SJCRH30 (cell line): ENCODE measurements at places on chromosomes 2 and 18. TPM values are rescaled to one million over a fixed set of nuclear protein-coding genes. Genes with fewer than 3 reads are reported as not detected.

- no peaks in the 10 kb centered on the region; the same call in 1 of the 2 replicates for H3K27me3 ChIP-seq
- H3K4me3 ChIP-seq = no peak overlapping the region
- H3K4me1 ChIP-seq = peaks cover 2% of the 10 kb centered on the region; the same call in 1 of the 2 replicates
- H3K36me3 ChIP-seq = no peaks in the 10 kb centered on the region
- H3K27ac ChIP-seq = no peak overlapping the region
These were observed 2.0 kb upstream of the TEX44 start for GRCh38 chr2:231590614-231591013.

GRCh38 chr2:159148901-159149300, 137.6 kb downstream of the WDSUB1 start:
- no peak overlapping the region for H3K4me3 ChIP-seq
- H3K27me3 ChIP-seq = no peaks in the 10 kb centered on the region
- peaks cover 8% of the 10 kb centered on the region for H3K36me3 ChIP-seq
- DNase-seq = no peak

DNA sequence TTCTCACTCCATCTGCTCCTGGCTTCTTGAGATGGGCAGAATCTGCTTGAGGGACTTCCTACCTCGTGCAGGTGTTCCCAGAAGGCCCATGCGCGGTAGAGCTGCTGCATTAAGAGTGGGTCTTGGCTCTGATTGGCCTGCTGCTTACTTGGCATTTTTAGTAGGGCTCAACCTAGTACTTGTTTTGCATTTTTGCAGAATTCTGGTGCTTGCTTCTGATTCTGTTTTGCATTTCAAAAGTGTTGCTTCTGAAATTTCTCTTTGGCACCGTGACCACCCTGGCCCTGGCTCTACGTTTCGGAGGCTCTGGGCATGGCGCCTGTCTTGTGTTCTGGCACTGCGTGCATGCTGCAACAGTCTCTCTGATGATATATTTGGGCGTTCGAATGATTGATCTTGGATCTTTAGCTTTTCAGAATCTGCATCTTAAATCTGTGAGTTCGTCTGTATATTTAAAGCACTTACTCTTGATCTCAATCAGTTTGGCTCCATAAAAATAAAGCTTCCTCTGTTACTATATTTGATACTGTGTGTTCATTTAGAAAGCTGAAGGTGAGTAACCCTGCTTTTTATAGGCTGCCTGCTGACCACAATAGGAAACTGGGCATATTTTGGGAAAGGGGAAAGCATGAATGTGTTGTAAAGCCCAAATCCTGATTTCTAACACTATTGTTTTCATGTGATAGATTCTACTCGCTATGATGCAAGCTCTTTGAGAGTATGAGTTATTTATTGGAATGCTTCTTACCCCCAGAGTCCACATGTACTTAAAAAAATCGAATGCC, 22.2 kb downstream of the EFR3B start:
- no peaks in the 10 kb centered on the region for H3K4me1 ChIP-seq
- DNase-seq = no peak
- no peak overlapping the region for H3K27ac ChIP-seq
- H3K27me3 ChIP-seq = no peaks in the 10 kb centered on the region
- no peak overlapping the region for H3K4me3 ChIP-seq

DNA sequence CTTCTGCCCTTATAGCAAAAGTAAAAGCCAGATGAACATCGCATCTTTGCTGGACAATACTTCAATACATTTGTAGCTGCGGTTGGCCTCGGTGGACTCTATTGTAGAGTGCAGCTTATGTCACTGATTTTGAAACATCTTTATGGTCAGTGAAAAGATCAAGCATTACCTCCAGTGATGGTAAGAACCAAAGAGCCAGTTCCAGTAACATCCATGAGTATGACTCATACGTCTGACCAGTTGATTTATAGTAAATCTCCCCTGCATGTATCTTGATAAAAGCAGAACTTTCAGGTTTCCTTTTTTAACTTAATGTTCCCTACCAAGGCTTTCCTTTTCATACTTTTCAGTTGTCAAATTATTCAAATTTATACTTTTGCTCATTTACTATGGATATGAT, 119.2 kb upstream of the HNRNPA3 start:
- no peak for DNase-seq
- H3K36me3 ChIP-seq = no peaks in the 10 kb centered on the region
- H3K27me3 ChIP-seq = no peaks in the 10 kb centered on the region
- no peak overlapping the region for H3K27ac ChIP-seq
- no peaks in the 10 kb centered on the region for H3K4me1 ChIP-seq
- H3K4me3 ChIP-seq = no peak overlapping the region

DNA sequence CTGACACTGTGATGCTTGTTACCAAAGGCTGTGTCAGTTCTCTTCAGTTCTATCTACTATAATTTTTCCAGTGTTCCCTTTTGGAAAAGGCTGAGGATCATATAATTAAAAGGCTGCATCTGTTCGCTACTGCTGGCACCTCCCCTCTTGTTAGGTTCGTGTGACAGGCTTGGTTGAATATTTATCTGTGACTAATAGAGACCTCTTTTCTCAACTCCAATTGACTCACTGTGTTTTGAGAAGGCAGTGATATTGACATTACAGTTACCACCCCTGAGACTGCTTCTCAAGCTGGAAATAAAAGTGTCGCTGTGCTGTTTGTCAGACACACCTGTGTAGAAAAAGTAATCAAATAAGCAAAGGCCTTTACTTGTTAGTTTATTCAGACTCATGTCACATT, 205.5 kb upstream of the KCNH7 start:
- no peaks in the 10 kb centered on the region for H3K4me1 ChIP-seq
- peak; percentile 2 for DNase-seq
- no peaks in the 10 kb centered on the region for H3K36me3 ChIP-seq
- no peaks in the 10 kb centered on the region for H3K27me3 ChIP-seq
- H3K4me3 ChIP-seq = no peak overlapping the region

DNA sequence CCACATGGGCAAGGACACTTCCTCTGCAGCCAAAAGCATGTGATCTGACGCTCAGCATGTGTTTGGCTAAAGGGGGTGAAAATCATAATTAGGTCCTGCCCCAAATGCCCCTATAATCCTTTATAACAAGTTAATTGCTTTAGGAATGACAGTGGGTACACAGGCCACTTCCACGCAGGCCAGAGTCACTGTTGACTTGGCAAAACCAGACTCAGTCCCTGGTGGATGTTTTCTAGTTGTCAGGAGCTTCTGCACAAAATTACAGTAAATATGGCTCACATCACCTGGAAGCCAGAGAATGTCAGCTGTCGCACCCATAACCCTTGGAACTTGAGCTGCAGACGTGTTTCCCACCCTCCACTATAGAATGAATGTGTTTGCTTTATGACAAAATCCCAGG, 13.3 kb upstream of the PXDN start:
- H3K27me3 ChIP-seq = no peaks in the 10 kb centered on the region
- H3K27ac ChIP-seq = no peak overlapping the region
- H3K36me3 ChIP-seq = no peaks in the 10 kb centered on the region
- H3K4me1 ChIP-seq = no peaks in the 10 kb centered on the region
- H3K4me3 ChIP-seq = no peak overlapping the region

- no peak for DNase-seq
- no peaks in the 10 kb centered on the region for H3K27me3 ChIP-seq
- H3K27ac ChIP-seq = no peak overlapping the region
- H3K4me3 ChIP-seq = no peak overlapping the region
These were observed 109.5 kb downstream of the CABYR start for GRCh38 chr18:24248359-24248758.

GRCh38 chr2:187550857-187551256, 3.4 kb downstream of the TFPI start:
- H3K27ac ChIP-seq = no peak overlapping the region
- H3K27me3 ChIP-seq = no peaks in the 10 kb centered on the region
- peaks cover 3% of the 10 kb centered on the region for H3K36me3 ChIP-seq
- H3K4me1 ChIP-seq = peaks cover 53% of the 10 kb centered on the region
- no peak for DNase-seq

DNA sequence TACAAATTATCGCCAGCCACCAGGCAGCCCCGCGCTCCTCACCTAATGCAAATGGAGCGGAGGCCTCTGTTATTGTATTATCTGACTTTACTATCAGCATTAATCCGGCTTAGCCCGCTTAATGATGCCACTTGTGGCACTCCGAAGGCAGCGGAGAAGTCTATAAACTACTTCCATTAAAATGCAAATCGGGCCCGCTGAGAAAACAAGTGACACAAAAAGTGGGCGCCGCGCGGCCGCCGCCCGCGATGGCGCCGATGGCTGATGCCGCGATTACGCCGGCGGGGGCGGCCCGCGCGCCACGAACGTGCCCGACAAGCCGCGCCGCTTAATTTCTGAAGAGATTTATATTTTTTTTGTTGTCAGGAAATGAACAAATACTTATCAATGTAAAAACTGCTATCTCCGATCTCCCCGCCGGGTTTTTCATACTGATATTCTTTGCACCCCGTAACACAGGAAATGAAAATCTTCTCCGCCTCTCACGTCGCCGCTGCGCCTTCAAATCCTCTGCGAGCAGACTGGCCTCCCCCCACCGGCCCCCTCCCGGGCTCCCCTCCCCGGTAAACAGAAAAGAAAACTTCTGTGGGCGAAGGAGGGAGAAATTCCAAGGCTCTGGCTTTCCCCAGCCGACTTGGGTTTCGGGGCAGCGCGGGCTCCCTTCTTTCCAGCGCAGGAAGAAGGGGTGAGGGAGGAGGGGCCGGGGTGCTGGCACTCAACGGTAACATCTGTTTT, 221.8 kb downstream of the INSIG2 start:
- no peaks in the 10 kb centered on the region for H3K36me3 ChIP-seq
- no peaks in the 10 kb centered on the region for H3K4me1 ChIP-seq
- H3K27me3 ChIP-seq = no peaks in the 10 kb centered on the region
- no peak overlapping the region for H3K27ac ChIP-seq

DNA sequence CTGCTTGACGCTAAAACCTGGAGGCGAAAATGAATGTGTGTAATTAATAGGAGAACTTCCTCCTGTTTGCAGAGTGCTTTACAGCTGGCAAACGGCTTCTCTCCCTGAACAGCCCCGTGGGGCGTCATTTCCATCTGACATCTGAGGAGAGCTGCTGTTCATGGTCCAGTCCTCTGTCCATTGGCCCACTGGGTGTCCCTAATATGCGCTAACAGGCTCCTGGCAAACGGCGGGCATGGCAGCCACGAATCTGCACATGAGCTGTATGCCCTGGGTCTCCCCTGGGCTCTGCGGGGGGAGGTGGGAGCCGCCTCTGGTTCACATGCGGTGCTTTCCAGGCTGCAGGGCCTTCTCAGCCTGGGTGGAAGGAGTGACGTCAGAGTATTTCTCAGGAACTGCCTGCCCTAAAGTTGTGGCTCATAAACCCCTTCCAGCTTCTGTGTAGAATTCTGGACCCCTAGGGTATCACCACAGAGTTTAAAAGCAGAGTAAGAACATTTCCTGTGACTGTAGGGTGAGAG, 73.2 kb downstream of the LRRFIP1 start:
- peak overlapping the region; percentile 30 for H3K27ac ChIP-seq
- no peak overlapping the region; the same call in 1 of the 2 replicates for H3K4me3 ChIP-seq
- DNase-seq = peak; percentile 86
- peaks cover 3% of the 10 kb centered on the region; the same call in 1 of the 2 replicates for H3K36me3 ChIP-seq
- peaks cover 45% of the 10 kb centered on the region for H3K4me1 ChIP-seq

DNA sequence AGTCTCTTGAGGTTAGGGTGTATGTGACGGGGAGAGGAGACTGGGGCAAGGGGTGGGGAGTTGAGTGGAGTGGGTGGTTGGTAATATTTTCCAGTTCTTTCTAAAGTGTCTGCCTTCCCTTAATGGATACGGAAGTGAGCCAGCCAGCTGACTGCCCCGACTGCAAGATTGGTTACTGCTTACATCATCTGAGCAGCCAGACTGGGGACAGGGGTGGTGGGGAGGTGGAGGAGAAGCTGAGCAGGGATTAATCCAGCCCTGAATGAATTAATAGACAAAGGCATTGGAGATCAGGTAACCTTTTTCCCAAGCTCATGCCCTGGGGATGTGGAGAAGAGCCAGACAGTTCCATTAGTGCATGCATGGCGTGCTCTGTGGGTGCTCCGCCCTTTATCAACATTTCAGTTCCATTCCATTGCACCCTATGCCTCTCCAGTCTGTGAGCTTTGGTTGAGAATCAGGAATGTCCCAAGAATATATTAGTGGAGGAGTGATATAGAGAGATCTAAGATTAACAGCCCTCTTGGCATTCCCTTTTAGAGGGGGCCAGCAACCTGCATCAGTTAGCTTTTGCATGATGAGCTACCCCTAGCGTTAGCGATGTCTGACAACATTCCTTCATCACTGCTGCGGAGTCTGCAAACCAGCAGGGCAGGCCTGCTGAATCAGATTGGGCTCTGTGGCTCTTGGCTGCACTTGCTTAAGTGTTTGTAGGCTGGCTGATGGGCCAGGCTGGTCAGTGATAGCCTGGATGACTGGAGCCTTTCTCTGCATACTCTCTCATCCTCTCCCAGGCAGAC, 67.4 kb downstream of the TNP1 start:
- H3K4me1 ChIP-seq = peaks cover 21% of the 10 kb centered on the region
- H3K27ac ChIP-seq = no peak overlapping the region
- H3K36me3 ChIP-seq = no peaks in the 10 kb centered on the region
- peak; percentile 17 for DNase-seq

GRCh38 chr2:45743531-45744396, 92.3 kb downstream of the PRKCE start:
- no peak overlapping the region for H3K27ac ChIP-seq
- no peaks in the 10 kb centered on the region for H3K36me3 ChIP-seq
- no peak for DNase-seq
- H3K4me3 ChIP-seq = no peak overlapping the region

DNA sequence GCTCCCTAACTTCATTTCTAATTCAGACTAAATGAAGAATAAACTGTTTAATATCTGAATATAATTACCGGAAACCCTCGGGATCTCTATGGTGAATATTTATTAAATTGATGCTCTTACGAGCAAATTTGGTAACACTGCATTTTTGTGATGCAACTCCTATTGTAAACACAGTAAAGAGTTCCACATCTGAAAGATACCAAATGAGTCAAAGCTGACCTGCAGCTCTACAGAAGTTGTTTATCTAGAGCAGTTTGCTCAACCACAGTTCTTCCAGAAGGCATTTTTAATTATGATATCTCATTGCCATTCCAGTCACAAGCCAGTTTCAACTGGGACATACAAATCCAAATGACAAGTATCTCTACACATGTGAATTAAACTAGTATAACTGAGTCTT, 129.7 kb downstream of the PKP4 start:
- no peak for DNase-seq
- peaks cover 21% of the 10 kb centered on the region for H3K36me3 ChIP-seq
- H3K4me1 ChIP-seq = no peaks in the 10 kb centered on the region
- no peaks in the 10 kb centered on the region for H3K27me3 ChIP-seq
- no peak overlapping the region for H3K27ac ChIP-seq
- H3K4me3 ChIP-seq = no peak overlapping the region

RALB gene
- total RNA-seq = 33.3 and 35.8 TPM in 2 replicates

PUM2 gene
- 54.6 and 69.0 TPM in 2 replicates for total RNA-seq

C2orf66 gene
- 0.06 and 0.08 TPM in 2 replicates for total RNA-seq

LOXL3 gene
- 16.8 and 19.0 TPM in 2 replicates for total RNA-seq

PARD6G gene
- total RNA-seq = 8.2 and 9.1 TPM in 2 replicates

BIRC6 gene
- total RNA-seq = 109 and 113 TPM in 2 replicates
